ENCODE measurements at places on chromosomes 3 and 15.

DNA sequence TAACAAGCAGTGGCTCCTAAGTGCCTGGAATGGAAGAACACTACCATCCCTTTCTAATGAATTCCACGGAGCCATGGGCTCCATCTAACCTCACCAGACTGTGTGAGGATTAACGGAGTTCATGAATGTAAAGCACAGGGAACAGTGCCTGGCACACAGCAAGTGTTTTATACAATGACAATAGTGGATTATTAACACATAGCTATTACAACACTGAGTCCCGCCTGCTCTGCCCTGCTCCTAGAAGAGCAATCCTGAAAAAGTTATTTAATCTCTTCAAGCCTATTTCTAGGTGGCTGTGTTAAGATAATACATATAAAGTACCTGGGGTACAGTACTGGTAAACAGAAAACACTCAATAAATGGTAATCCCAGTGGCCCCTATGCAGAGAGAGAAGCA is 51.4 kb downstream of the RYK start:
- no peak for DNase-seq

DNA sequence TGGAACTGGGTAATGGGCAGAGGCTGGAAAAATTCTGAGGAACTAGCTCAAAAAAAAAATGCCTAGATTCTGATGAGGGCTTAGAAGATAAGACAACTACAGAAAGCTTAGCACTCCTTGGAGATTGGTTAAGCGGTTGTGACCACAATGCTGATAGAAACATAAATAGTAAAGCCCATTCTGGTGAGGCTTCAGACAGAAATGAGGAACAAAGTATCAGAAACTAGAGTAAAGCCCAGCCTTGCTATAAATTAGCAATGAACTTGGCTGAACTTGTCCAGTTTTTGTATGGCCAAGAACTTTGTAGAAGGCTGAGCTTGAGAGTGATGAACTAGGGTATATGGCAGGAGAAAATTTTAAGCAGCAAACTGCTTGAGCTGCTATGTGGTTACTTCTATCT is 25.4 kb downstream of the GOLGB1 start:
- no peak for DNase-seq

GRCh38 chr3:61564395-61565059 is 3.2 kb downstream of the PTPRG start:
- no peak for DNase-seq

DNA sequence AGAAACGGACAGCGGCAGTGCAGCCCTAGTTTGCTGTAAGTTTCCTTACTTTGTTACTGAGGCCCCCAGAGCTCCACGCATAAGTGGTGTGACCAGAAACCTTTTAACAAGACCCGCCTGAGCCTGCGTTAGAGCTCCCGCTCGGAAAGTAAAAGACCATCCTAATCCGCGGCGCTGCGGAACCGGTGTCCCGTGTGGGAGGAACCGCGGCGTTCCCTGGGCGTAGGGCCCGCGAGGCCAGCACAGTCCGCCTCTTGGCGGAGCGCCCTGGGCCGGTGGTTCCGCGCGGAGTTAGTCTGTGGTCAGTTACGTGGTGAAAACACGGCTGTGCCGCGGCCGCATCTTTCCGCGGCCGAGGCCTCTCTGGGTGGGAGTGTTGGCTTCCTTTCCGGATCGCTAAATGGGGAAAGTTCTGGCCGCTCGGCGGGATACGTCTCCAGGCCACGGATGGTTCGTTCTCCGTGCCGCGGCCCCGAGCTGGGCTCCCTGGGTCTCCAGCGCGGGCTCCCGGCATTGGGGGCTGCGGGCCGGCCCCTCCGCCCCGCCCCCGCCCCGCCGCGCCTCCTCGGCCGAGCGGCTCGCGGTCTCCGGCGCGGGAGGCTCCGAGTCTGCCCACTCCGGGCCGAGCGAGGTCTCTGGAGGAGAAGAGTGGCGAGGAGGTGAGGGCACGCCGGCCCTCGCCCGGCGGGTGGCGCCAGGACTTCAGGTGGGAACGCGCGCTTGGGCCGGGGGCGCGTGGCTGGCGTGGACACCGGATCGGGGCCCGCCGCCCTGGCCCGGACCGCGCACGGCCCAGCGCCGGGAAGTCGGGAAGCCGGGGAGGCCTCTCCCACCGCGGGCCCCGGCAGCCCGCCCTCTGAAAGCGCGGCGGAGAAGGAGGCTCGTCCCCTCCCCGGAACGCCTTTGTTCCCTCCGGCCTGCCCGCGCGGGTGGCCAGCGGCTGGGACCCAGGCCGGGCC is 754 bp downstream of the B3GNT5 start:
- no peak for DNase-seq

GRCh38 chr3:71582612-71583565 is 639 bp downstream of the FOXP1 start:
- no peak for DNase-seq
